ENCODE measurements at places on chromosomes 4 and X.

GRCh38 chr4:27176400-27176799, 315.8 kb downstream of the STIM2 start:
- DNase-seq, result no peak

- no peak for DNase-seq
These were observed 8.7 kb upstream of the FGFRL1 start for GRCh38 chr4:1002631-1003251.

DNA sequence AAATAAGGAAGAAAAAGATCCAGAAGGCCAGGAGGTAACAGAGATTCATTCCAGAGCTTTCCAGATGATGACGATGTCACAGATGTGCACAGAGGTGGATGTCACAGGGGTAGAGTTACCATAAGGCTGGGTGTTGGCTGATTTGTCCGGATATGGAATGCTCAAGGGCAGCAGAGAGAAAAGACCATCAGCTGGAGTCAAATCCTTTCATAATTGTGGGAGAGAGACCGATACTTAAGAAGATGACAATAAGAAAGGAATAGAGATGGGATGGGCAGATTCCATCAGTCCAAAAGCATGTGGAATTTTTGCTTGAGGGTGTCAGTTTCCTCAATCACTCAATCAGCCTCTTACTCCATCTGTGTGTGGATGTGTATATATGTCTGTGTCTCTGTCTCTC, 150.4 kb downstream of the CENPC start:
- no peak for DNase-seq

DNA sequence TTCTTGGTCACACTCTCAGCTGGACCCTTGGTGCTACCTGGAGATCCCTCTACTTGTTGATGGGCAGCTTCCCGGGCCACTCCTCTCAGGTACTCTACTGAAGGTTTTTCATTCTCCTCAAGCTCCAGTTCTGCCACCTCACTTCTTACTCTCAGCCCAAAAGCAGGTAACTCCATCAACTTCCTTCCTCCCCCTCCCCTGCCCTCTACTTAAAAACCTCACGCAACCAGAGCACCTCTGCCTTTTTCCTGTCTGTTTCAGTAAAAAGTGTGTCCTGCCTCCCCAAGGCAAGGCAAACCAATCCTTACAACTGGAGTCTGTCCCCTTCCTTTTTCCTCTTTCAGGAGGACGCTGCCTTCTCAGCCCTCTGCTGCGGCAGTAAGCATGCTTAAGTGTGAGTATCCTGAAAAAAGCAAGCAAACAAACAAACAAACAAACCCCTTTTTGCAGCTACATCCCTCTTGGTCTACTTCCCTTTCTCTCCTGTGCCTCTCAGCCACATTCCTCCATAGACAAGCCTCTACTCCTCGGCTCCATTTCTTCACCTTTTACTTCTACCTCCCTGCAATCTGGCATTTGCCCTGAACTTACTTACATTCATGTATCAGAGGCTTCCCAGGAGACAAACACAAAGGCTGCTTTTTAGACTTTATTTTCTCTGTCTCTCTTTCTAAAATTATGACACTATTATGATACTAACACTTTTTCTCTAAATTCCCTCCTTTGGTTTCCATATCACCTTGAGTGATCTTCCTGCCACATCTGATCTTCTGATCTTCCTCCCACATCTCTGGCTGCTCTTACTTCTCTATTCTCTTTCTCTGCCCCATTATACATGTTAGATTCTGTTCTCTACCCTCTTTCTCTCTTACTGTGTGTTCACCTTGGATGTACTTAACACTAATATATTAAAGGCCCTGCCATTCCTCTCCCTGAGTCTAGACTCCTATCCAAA, 5.4 kb downstream of the ALPK1 start:
- DNase-seq, result no peak

DNA sequence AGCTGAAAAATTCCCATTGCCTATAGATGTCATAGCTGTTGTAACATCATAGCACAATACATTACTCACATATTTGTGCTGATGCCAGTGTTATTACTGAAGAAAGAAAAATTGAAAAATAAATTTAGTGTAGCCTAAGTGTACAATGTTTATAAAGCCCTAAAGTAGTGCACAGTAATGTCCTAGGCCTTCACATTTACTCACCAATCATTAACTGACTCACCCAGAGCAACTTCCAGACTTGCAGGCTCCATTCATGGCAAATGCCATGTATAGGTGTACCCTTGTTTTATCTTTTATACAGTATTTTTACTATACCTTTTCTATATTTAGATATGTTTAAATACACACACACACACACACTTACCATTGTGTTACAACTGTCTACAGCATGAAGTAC, 265.4 kb upstream of the MAGEB18 start:
- no peak for DNase-seq

DNA sequence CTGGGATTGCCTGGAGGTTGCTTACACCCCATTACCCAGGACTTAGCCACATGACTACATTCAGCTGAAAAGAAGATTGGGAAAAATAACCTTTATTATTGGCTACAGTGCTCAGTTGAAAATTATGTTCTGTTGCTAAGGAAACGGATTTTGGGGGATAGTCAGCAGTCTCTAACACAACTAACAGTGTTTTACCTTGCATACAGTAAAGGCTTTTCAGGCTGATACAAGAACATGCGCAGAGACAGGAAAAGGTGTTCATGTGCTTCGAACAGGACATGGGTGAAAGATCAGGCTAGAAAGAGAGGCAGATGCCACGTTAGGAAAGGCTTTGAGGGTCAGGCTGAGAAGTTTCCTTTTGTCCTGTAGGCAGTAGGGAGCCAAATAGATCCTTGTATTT, 14.8 kb upstream of the RHOH start:
- DNase-seq, result no peak

GRCh38 chrX:20374450-20374849, 107.7 kb upstream of the RPS6KA3 start:
- DNase-seq, result no peak

DNA sequence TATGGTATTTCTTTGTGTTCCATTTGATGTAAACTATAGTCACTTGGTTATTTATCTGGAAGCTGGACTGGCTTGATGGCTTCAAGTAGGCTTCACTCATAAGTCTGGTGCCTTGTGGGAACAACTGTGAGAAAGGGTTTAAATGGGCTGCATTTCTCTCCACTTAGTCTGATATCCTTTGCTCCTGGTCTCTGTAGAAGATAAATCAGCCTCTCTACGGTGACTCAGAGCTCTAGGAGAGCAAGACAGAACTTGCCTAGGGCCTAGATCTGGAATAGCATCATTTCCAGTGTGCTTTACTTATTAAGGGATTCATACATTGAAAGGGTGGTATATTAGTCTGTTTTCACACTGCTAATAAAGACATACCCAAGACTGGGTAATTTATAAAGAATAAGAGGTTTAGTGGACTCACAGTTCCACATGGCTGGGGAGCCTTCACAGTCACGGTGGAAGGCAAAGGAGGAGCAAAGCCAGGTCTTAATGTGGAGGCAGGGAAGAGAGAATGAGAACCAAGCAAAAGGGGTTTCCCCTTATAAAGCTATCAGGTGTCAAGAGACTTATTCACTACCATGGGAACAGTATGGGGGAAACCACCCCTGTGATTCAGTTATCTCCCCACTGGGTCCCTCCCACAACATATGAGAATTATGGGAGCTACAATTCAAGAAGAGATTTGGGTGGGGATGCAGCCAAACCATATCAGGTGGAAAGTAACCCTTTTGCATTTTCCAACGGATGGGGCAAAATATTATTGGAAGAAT, 1746.4 kb upstream of the PCDH7 start:
- DNase-seq, result no peak

DNA sequence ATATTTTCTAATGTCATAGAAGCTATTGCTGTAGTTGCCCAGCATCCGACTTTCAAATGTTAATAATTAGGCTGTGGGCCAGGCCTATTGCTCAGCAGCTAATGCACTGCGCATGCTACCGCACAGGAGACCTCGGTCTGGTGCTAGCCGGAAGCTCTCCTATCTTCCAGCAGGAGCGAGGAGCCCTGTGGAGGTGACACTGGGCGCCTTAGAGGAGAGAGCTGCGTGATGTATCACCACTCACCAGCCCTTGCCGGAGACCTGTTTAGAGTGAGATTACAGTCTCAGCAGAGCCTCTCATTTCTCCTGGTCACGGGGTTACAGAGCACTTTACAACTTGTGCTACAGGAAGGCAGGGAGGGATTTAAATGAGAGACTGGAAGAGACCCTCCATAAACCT, 31.1 kb upstream of the MID1IP1 start:
- DNase-seq, result no peak

GRCh38 chrX:13750204-13750603, 15.7 kb downstream of the OFD1 start:
- no peak for DNase-seq

DNA sequence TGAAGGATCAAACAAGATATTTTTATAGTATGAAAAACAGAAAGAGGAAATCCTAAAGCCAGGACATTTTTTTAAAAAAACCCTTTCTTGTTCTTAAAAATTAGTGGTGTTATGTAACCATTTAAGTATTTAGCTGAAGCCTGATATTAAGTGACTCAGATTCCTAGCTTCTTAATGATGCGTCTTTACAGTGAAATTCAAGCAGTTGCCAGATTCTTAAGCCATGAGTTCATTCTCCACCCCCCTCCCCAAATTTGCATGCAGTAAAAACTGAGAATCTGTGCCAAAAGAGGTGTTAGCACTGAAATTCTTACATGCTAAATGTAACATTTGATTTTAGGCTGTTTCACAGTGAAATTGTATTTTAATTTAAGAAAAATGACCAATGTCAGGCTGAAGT, 180.8 kb downstream of the RAPGEF2 start:
- no peak for DNase-seq

- DNase-seq, result no peak
These were observed 238.6 kb downstream of the ASMT start for GRCh38 chrX:1853447-1853846.

DNA sequence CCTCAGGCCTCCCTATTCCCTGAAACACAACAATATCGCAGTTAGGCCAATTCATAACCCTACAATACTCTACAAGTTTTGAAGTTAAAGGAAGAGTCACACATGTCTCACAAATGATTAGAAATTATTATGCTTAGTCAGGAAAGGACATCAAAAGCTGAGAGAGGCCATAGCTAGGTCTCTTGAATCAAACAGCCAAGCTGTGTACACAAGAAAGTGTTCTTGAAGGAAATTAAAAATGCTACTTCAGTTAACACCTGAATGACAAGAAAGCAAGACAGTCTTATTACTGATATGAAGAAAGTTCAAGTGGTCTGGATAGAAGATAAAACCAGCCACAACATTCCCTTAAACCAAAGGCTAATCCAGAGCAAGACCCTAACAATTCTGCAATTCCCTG, 23.6 kb upstream of the GUCY1A1 start:
- DNase-seq, result no peak

- peak; percentile 33 for DNase-seq
These were observed 83.9 kb upstream of the SPANXB1 start for GRCh38 chrX:140918398-140919038.

- DNase-seq, result no peak
These were observed 25.9 kb upstream of the ING2 start for GRCh38 chr4:183478926-183479325.

- DNase-seq, result no peak
These were observed 8.2 kb downstream of the RTL3 start for GRCh38 chrX:78650906-78651437.

GRCh38 chr4:140070973-140071372, 83.0 kb downstream of the MAML3 start:
- DNase-seq, result no peak

GRCh38 chrX:9610771-9611392, 146.0 kb downstream of the TBL1X start:
- no peak for DNase-seq

DNA sequence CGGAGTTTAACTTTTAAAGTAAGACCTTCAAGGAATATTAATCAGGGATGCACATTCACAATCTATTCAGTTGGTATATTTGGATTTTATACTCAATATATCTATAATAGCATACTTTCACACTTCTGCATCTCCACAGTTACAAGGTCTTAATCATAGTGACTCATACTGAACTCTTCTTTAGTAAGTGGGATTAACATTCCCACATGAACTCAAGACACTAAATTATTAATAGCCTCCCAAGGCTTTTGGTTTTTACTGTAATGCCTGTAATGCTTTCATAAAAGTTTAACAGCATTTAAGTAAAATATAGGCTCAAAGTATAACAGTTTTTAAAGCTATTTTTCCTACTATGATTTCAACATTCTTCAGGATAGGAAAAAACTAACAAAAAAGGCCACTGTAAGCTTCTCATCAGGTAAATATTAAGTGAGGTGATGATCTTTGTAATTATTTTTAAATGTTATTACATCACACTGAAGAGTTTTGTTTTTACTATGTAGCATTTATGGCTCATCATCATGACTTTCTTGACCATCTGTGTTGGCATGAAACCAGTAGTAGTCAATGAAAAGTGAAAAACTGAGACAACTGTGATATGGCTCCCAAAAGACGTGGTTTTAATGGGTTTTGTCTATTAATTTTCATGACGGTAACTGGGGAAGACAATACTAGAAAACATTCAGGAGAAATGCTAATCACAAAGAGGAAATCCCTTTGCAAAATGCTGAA, 91.5 kb upstream of the GALNT7 start:
- no peak for DNase-seq

DNA sequence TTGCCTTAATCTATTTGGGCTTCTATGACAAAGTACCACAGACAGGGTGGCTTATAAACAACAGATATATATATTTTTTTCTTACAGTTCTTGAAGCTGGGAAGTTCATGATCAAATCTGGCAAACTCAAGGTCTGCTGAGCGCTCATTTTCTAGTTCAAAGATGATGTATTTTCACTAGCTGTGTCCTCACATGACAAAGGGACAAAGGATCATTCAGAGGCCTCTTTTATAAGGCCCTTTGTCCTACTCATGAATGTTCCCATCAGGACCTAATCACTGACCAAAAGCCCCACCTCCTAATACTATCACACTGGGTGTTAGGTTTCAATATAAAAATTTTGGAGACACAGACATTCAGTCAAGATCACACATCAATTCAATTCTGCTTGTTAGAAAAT, 2025.2 kb downstream of the PCDH7 start:
- no peak for DNase-seq

GRCh38 chr4:87363552-87363951, 27.4 kb downstream of the HSD17B11 start:
- DNase-seq, result no peak

DNA sequence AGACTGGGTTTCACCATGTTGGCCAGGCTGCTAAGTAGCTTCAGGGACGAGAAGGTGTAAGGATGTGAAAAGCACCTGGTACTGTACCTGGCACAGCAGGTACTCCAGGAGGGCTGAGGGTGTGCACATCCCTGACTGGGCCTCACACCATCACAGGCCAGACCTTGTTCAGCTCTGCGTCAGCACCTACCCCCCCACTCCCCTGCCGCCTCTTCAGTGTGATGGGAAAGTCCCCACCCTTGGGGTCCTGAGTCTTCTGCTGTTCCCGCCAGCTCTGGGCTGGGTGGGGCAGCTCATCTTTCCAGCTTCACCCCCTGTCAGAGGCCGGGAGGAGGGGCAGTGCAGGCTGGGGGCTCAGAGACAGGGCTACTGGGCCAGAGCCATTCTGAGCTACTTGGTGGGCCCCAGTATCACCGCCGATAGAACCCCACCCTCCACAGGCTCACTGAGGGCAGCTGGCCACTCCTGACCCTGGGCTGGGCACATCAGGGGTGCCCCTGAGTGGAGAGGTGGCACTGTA, 6.7 kb upstream of the SH3BP2 start:
- peak; percentile 40 for DNase-seq

GRCh38 chrX:46589977-46590723, 16.6 kb downstream of the CHST7 start:
- no peak for DNase-seq

Data from CD4-positive, alpha-beta T cell (primary cell).